Naive thymus-derived CD4-positive, alpha-beta T cell (primary cell): ENCODE measurements at places on chromosomes 2 and 18.

- no peaks in the 10 kb centered on the region for H3K27me3 ChIP-seq
- H3K27ac ChIP-seq = no peak overlapping the region
Measured at GRCh38 chr2:119116411-119117295, 41.9 kb downstream of the C1QL2 start.

GRCh38 chr2:150567771-150568301 is 80.4 kb upstream of the RND3 start:
- no peak overlapping the region for H3K27ac ChIP-seq
- H3K4me1 ChIP-seq = no peaks in the 10 kb centered on the region
- DNase-seq = no peak
- H3K4me3 ChIP-seq = no peak overlapping the region
- H3K36me3 ChIP-seq = no peaks in the 10 kb centered on the region

DNA sequence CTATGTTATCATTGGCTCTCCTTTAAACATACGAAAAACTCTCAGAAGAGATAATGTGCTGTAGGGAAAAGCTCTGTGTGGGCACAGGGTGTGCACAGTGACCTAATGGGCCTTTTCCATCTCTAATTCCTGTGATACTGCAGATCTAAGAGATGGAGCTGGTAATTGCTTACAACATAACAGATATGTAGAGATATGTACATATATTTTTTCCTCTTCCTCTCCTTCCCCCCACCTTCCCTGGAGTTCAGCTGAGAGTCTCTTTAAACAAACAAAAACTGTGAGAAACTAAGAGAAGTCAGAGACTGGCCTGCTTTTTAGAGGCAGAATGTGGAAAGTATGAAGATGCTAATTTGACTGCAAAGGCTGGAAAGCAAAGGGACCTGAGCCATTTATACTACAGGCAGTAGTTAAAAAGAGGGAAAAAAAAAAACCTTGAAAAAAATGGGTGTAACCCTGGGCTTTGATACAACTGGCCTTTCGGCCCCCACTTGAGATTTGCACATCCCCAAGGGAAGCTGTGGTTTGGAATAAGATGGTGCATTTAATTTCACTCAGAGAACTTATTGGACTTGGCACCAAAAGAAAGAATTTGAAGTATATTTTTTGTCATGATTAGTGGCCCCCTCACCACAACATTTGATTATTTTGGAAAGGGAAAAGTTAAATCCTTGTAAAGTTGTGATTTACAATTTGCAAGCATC is 502.2 kb upstream of the ZEB2 start:
- DNase-seq = no peak
- no peaks in the 10 kb centered on the region for H3K27me3 ChIP-seq
- H3K4me1 ChIP-seq = no peaks in the 10 kb centered on the region
- no peak overlapping the region for H3K27ac ChIP-seq
- no peaks in the 10 kb centered on the region for H3K36me3 ChIP-seq

DNA sequence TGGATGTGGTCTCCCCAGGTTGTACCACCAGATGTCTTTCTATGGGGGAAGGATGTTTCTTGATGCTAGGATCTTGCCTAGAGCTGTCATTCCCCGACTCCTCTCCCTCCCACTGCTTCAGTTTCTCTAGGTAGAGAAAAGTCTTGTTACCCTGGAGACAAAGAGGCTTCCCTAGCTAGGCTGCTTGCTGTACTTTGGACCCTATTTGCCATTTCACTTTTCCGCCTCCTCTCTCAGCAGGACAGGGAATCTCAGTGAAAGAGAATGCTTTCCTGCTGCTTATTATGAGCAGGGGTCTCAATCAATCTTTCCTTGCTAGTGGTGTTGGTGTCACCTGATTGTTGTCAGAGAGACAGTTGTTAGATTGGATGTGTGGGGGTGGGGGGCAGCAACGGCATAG is 818.8 kb upstream of the GYPC start:
- H3K4me1 ChIP-seq = no peaks in the 10 kb centered on the region
- DNase-seq = no peak
- H3K27me3 ChIP-seq = no peaks in the 10 kb centered on the region

GRCh38 chr18:47381975-47382570 is 130.6 kb upstream of the SKOR2 start:
- H3K4me3 ChIP-seq = no peak overlapping the region
- H3K36me3 ChIP-seq = no peaks in the 10 kb centered on the region
- no peaks in the 10 kb centered on the region for H3K27me3 ChIP-seq
- DNase-seq = no peak
- no peaks in the 10 kb centered on the region for H3K4me1 ChIP-seq

DNA sequence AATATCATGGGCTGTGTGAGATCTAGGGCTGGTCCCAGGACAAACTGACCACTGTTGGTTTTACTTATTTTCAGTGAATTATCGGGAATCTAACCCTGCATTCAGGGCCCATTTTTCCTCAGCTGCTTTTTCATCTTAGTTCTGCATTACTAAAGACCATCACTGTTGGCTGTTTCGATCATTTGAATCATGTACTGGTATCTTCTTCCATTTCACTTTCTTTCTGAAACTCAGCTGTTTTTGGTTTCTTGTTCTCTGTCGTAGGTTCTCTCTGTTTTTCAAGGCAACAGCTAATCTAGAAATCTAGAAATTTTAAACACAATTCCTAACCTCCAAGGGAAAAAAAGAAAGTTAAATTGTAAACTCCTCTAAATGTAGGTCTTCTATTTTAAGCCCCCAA is 159.9 kb upstream of the SESTD1 start:
- H3K4me3 ChIP-seq = no peak overlapping the region
- no peak overlapping the region for H3K27ac ChIP-seq
- no peaks in the 10 kb centered on the region for H3K4me1 ChIP-seq
- no peaks in the 10 kb centered on the region for H3K27me3 ChIP-seq

GRCh38 chr2:48412443-48413250 is 117.3 kb upstream of the STON1 start:
- H3K4me3 ChIP-seq = no peak overlapping the region
- H3K36me3 ChIP-seq = no peaks in the 10 kb centered on the region
- H3K27me3 ChIP-seq = no peaks in the 10 kb centered on the region
- H3K4me1 ChIP-seq = peaks cover 17% of the 10 kb centered on the region
- DNase-seq = no peak

DNA sequence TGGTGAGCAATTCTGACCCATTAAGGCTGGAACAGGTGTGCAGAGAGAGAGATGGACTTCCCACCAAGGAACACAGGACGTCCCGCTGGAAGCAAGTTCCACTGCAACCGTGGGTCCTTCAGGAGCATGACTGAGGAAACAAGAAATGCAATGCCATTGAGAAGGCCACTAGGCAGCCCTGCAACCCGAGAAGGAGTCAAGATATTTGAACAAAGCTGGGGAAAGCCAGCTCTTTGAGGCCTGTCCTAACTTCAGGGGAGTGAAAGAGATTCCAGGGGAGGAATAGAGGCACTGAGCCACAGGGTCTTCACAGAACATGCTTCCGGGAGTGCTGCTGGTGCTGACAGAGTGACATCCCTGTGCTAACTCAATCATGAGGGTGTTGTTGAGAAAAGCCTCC is 153.8 kb upstream of the ZNF236 start:
- no peaks in the 10 kb centered on the region for H3K36me3 ChIP-seq
- no peaks in the 10 kb centered on the region for H3K4me1 ChIP-seq
- H3K27ac ChIP-seq = no peak overlapping the region
- H3K27me3 ChIP-seq = no peaks in the 10 kb centered on the region

- no peak overlapping the region for H3K4me3 ChIP-seq
- H3K36me3 ChIP-seq = no peaks in the 10 kb centered on the region
Measured at GRCh38 chr2:210203147-210203546, 22.1 kb downstream of the ACADL start.

- no peak overlapping the region for H3K27ac ChIP-seq
- no peaks in the 10 kb centered on the region for H3K27me3 ChIP-seq
- H3K4me3 ChIP-seq = no peak overlapping the region
- no peak for DNase-seq
Measured at GRCh38 chr18:58748899-58749595, 77.8 kb downstream of the MALT1 start.

DNA sequence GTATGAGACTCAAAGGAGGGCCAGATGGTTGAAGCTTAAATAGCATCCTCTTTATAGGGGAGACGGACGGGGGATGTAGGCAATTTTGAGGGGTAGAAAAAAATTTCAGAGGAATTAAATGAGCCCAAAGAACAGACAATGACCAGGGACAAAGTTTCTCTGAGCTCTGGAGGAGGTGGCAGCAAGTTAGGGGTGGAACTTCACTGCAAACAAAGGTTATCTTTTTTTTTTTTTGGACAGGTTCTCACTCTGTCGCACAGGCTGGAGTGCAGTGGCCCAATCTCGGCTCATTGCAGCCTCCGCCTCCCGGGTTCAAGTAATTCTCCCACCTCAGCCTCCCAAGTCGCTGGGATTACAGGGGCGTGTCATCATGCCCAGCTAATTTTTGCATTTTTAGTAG is 195.6 kb downstream of the PDE11A start:
- no peak overlapping the region for H3K4me3 ChIP-seq
- no peak for DNase-seq
- no peaks in the 10 kb centered on the region for H3K4me1 ChIP-seq
- H3K27ac ChIP-seq = no peak overlapping the region
- no peaks in the 10 kb centered on the region for H3K36me3 ChIP-seq
- H3K27me3 ChIP-seq = no peaks in the 10 kb centered on the region

- H3K27ac ChIP-seq = no peak overlapping the region
- no peak for DNase-seq
- no peaks in the 10 kb centered on the region for H3K27me3 ChIP-seq
- no peaks in the 10 kb centered on the region for H3K4me1 ChIP-seq
- H3K4me3 ChIP-seq = no peak overlapping the region
Measured at GRCh38 chr2:10000541-10000940, 42.8 kb upstream of the KLF11 start.

DNA sequence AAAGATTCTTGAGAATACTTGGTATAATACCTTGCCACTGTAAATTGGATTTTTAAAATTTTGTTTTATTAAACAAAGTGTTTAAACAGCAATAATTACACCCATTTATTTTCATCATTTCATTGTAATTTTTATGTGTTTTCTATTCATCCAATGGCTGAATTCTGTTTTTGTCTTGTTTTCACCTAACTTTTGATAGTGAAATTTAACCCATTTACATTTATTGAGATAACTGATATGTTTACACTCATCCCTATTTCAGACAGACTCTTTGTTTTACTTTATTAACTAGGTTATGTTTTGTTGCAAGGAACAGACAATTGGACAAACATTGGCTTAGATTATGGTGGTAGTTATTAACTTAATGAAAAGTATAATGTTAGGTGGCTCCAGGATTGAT is 113.1 kb upstream of the REG3A start:
- H3K36me3 ChIP-seq = no peaks in the 10 kb centered on the region
- no peaks in the 10 kb centered on the region for H3K27me3 ChIP-seq
- no peak overlapping the region for H3K27ac ChIP-seq
- no peak overlapping the region for H3K4me3 ChIP-seq
- H3K4me1 ChIP-seq = no peaks in the 10 kb centered on the region

GRCh38 chr18:63144748-63145147 is 174.8 kb downstream of the BCL2 start:
- DNase-seq = no peak
- no peak overlapping the region for H3K4me3 ChIP-seq
- peaks cover 4% of the 10 kb centered on the region for H3K4me1 ChIP-seq
- H3K36me3 ChIP-seq = peaks cover 20% of the 10 kb centered on the region
- H3K27ac ChIP-seq = no peak overlapping the region

DNA sequence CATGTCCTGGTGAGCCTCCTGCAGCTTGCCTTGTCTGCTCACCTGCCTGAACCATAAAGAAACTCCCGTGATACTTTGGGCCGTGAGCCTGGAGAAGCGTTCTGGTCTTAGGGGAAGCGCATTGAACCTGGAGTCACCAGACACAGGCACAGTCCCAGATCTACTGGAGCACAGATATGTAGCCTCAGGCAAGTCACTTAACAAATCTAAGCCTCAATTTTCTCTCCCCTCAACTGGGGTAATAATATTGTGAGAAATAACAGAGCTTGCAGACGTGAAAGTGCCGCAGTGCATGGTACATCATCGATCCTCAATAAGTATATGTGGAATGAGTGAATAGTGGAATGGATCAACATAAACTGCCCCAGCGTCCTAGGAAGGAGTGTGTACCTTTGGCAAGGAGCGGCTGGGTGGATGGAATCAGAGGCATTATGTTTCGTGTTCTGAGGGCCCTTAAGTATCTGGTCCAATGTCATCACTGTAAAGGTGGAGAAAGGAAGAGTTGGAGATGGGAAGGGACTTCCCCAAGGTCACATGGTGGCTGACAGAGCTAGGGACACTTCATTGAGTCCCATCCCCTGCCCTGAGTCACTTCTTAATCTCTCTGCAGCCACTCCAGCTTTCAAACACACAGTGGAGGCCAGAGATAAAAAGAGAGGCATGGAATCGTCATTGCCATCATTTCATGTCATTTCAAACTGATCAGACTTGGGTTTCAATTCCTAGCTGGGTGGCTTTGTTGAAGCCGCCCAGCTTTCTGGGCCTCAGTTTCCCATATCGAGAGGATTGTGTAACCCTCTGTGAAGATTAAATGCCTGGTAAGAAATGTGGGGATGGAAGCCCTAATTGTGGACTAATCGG is 172.4 kb downstream of the DDX1 start:
- DNase-seq = no peak
- no peak overlapping the region for H3K4me3 ChIP-seq
- H3K4me1 ChIP-seq = no peaks in the 10 kb centered on the region
- no peaks in the 10 kb centered on the region for H3K36me3 ChIP-seq
- no peaks in the 10 kb centered on the region for H3K27me3 ChIP-seq

DNA sequence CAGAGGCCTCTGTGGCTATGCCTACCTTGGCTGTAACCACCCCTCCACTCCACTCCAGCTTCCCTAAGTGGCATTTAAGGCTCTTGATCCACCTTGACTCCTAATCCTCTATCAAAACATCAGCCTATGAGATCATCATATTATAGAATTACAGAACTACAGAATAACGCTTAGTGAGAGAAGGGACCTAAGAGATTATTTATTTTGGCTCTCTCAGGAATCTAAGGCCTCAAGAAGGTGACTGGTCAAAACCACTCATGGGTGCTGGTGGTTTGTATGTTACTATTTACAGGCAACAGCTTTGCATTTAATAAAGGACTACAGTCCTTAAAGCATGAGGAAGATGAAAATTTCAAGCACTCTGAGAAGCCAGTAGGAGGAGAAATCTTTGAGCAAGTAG is 118.8 kb downstream of the FSHR start:
- DNase-seq = no peak
- no peak overlapping the region for H3K27ac ChIP-seq
- no peaks in the 10 kb centered on the region for H3K4me1 ChIP-seq
- no peaks in the 10 kb centered on the region for H3K36me3 ChIP-seq

DNA sequence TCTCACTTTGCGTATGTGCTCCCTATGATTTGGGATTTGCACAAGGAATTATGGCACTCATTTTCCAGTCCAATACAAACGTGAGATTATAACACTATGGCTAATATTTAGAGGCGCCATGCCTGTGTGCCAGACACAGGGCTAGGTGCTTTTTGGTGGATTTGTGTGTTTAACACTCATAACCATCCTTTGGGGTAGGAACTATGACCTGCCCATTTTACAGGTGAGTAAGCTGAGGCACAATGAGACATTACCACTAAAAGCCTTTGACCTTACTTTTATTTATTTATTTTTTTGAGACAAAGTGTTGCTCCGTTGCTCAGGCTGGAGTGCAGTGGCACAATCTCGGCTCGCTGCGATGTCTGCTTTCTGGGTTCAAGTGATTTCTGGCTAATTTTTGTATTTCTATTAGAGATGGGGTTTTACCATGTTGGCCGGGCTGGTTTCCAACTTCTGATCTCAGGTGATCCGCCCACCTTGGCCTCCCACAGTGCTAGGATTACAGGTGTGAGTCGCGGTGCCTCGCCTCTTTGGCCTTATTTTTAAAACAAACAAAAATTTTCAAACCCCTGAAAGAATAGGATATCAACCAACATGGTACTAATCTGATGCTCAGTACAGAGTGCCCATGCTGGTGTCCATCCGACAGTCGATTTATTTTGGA is 26.6 kb upstream of the GLI2 start:
- no peak overlapping the region for H3K27ac ChIP-seq
- no peaks in the 10 kb centered on the region for H3K4me1 ChIP-seq
- no peak overlapping the region for H3K4me3 ChIP-seq
- no peak for DNase-seq
